Stimulated activated CD8-positive, alpha-beta memory T cell treated with anti-CD3 and anti-CD28 coated beads, Interleukin-7, amount 100 ng/mL, for 24 hours (primary cell): ENCODE measurements at places on chromosomes 5 and 9.

GRCh38 chr9:111298731-111299598, 31.1 kb downstream of the OR2K2 start:
- DNase-seq, result no peak

GRCh38 chr9:132027752-132028663, 51.7 kb downstream of the MED27 start:
- DNase-seq, result no peak

DNA sequence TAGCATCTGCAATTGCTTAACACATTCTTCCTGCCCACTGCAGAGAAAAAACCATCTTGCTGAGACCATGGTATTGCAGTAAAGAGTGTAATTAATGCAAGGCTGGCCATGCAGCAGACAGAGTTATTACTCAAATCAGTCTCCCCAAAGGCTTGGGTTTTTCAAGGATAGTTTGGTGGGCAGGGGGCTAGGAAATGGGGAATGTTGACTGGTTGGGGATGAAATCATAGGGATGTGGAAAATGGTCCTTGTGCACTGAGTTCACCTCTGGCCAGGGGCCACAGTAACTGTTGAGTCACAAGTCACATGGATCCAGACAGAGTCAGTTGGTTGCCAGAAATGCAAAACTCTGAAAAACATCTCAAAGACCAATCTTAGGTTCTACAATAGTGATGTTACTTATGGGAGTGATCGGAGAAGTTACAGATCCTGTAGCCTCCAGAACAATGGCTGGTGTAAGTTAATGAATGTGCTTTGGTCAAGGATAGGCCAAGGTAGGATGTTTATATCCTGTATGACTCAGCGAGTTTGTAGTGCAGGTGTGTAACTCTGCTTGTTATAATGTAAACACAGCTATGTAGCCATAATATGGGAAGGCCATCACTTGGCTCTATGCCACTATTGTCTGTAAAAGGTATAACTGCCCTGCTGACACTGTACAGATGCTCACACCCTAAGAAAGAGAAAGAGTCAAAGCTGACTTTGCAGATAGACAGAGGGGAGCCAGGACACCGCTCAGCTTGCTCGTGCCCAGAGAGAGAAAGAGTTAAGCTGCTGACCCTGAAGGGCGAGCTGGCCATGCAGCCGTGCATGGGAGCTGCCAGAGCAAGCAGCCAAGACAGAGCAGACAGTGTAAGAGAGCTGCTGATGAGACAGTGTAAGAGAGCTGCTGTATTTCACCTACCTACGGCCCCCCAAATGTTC, 27.2 kb downstream of the C9orf152 start:
- no peak for DNase-seq

- no peak for DNase-seq
Observed at GRCh38 chr9:85443190-85443598, 298.6 kb downstream of the AGTPBP1 start.

DNA sequence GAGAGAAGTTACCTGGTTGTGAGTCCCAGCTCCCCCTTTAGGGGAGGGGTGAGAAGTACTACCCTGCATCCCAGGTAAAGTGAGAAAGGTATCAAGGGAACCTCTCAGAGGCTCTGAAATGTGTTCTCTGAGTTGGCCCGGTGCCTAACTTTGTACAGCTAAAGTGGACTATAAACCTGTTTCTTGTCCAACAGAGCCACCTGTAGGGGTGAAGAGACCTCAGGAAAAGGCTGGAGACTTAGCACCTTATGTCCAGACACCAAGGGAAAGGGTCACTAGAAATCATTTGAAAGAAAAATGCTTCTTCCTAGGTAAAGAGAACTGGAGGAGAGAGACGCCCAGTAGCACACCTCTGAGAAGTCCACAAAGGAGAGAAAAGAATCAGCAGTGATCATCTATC, 108.3 kb upstream of the KIF2A start:
- DNase-seq, result no peak

DNA sequence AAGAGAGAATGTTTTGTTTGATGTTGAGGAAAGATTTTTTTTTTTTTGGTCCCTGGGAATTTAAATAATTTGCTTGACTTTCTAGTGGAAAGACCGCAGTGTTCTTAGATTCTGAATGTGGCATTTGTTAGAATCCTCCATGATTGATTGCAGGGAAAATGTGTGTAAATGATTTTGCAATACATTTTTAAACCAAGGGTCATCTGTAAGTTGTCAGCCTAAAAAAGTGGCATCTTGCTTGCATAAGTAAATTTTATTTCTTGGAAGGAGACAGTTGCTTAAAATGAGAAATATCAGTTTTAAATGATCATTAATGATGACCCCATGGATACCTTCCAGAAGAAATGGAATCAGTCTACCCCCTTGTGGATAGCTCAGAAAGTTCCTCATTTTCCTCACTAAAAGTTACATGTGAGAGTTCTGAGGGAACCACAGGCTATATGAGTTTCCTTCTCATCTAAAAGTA, 105.1 kb upstream of the SLC25A48 start:
- no peak for DNase-seq

GRCh38 chr9:16143310-16143709, 590.5 kb downstream of the CCDC171 start:
- no peak for DNase-seq

DNA sequence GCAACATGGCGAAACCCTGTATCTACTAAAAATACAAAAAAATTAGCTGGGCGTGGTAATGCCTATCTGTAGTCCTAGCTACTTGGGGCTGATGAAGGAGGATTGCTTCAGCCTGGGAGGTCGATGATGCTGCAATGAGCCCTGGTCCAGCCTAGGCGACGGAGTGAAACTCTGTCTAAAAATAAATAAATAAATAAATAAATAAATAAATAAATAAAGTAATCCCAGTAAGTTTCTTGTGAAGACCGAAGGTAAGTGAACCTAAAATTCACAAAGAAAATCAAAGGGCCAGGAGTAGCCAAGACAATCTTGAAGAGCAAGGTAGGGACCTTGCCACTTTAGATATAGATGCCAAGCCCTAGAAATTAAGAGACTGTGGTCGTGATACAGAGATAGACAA, 68.1 kb upstream of the DHFR start:
- no peak for DNase-seq

DNA sequence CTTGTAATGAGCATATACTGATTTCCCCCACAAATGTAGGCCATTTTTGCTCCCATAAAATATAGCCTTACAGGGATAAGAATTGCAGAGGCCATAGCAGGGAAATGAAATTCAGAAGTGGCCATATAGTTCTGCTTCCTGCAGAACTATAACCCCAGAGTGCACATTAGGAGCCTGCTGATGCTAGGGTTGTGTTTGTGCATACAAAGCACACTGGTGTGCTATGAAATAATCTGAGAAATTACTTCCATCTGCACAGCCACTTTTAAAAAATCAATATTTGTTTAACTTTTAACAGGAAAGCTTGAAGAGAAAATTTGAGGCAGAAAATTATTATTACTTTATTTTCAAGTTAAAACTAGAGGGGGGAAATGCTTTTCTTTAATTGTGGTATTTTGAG, 380.3 kb downstream of the MRPS30 start:
- no peak for DNase-seq
